ENCODE measurements at places on chromosomes 16 and 17.

- DNase-seq = no peak
These were observed 26.5 kb upstream of the XYLT2 start for GRCh38 chr17:50319306-50320004.

DNA sequence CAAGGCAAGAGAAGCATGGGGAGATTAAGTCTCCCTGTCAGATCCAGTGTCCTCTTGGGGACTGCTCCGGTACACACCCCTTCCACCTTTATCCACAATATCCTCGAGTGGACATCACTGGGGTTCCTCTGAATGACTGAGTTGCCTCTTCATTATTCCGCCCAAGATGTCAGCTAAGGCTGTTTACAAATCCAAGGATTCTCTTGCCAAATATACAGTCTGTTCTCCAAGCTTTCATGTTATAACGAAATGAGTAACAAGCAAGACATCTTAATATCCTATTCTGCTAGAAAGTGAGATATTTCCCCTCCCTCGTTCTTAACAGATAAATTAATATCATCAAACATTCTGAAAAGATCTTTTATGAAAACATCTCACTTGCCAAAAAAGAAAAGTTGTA lies 314.1 kb upstream of the IRX5 start:
- no peak for DNase-seq

- DNase-seq = peak; percentile 81
These were observed 1.6 kb downstream of the LASP1 start for GRCh38 chr17:38871247-38872015.

DNA sequence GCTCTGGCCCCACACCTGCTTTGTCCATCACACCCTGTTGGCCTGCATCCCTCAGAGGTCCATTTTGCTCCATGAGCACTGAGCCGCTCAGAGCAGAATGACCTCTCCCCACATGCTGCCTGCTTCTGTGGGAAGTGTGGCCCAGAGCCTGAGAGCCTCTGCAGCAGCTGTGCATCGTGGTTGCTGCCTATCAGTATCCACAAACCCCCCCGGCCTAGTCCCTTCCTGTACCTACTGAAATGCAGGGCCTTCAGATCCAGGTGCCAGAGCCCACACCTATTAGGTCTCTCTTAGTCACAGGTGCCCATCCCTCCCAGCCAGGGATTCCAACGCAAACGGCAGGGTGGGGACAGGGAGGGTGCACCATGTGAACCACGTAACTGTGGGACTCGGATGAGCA lies 16.6 kb upstream of the TRPV3 start:
- no peak for DNase-seq

GRCh38 chr17:76088041-76088867 lies 9.3 kb downstream of the ZACN start:
- no peak for DNase-seq

DNA sequence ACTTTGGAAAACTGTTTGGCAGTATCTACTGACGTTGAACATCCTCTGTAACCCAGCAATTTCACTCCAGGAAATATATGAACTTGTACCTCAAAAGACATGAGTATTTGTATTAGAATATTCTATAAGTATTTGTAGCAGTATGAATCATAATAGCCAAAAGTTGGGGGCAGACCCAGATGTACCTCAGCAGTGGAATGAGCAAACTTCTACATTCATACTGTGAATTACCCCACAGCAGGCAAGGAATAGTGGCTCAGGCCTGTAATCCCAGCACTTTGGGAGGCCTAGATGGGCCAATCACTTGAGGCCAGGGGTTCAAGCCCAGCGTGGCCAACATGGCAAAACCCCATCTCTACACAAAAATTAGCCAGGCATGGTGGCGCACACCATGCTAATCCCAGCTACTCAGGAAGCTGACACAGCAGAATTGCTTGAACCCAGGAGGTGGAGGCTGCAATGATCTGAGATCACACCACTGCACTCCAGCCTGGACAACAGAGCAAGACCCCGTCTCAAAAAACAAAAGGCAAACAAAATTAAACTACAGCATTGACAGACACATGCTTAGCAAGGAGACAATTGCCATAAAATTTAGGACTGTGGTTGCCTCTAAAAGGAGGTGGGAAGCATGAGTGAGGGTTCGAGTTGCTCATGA lies 11.2 kb upstream of the HELZ start:
- DNase-seq = no peak
